ENCODE measurements at places on chromosomes 6 and 20. TPM values are rescaled to one million over a fixed set of nuclear protein-coding genes. Genes with fewer than 3 reads are reported as not detected.

PDE10A gene
- not detected for total RNA-seq

GRCh38 chr6:16344756-16345155 is 106.4 kb downstream of the GMPR start:
- no peak for DNase-seq

DNA sequence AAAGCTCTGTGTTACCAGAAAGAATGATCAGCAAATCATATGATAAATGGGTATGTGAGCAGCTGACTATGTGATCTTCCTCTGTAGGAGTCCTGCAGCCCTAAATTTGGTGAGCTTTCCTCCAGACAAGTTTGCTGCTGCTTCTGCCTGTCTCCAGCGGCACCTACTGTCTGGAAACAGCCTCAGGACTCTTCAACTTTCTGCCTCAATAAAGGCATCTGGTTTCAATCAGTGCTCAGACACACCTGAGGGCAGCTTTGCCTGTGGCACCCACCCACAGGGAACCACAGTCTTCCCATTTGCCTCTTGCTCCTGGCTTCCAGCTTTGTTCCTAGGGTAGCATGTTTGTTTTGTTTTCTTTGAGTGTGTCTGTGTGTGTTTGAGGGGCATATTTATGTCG is 727.9 kb upstream of the MAN1A1 start:
- no peak for DNase-seq

DNA sequence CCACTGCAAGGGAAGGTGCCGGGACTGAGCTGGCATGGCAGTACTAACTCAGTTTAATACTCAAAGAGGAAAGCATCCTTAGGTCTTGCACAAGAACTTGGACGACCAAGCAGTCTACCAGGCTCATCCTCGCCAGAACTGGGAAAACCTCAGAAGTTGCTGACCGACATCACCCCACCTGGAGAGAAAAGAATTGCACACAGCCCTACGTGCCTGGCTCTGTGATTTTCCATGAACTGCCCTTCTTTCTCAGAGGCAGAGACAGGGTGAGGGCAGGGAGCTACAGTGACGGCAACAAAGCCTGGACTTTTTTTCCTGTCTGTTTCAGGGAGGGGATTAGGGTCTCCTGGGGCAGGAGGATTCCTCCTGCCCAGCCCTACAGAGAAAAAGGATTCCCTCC is 8.0 kb downstream of the JAG1 start:
- DNase-seq = no peak

Data from activated CD4-positive, alpha-beta T cell treated with anti-CD3 and anti-CD28 coated beads, Interleukin-2, amount 10 ng/mL, durations not matched to agents 7 days and 5 days (primary cell).